ENCODE measurements at places on chromosomes 6 and 20.
A peak's percentile ranks its signal among the peaks of the same experiment; 100 is the strongest.

GRCh38 chr6:55017555-55018300 lies 156.6 kb upstream of the HCRTR2 start:
- no peak for DNase-seq

- peak; percentile 41 for DNase-seq
These were observed 35.7 kb upstream of the ID1 start for GRCh38 chr20:31569163-31570020.

- no peak for DNase-seq
These were observed 179.2 kb upstream of the PROKR2 start for GRCh38 chr20:5495939-5496338.

GRCh38 chr6:170163405-170164170 lies 127.3 kb downstream of the DLL1 start:
- DNase-seq = no peak

GRCh38 chr6:17945111-17945510 lies 42.3 kb downstream of the KIF13A start:
- DNase-seq = no peak

GRCh38 chr6:157017022-157017421 lies 239.8 kb downstream of the ARID1B start:
- DNase-seq = no peak

DNA sequence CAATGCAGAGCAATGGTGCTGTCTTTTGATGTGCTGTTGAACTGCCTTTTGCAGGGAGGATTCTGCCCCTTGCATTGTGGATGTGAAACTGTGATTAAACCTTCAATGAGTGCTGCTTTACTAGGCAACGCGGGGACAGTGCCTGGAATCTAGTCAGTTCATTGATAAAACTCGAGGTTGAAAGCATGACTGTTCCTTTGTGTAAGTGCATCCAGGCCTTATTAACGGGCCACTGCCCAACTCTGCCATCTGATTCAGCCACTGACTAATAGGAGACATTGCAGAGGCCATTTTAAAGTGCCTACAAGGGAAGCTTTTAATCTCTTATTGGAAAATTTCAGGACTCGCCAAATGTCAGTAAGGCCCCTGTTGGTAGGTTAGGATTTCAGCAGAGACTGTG lies 49.3 kb downstream of the SLC35F1 start:
- peak; percentile 20 for DNase-seq

DNA sequence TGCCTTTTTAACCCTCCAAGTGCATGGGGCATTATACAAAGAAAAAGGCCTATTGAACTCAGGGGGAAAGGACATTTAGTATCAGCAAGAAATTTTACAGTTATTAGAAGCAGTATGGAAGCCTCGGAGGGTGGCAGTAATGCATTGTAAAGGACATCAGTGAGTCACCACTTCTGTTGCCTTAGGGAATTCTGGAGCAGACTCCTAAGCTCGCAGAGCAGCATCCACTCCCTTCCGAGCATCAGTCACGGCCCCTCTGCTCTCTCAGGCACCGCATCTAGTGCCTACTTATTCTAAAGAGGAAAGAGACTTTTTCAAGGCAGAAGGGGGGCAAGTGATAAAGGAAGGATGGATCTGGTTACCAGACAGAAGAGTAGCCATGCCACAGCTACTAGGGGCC lies 296.5 kb downstream of the RNGTT start:
- DNase-seq = no peak

DNA sequence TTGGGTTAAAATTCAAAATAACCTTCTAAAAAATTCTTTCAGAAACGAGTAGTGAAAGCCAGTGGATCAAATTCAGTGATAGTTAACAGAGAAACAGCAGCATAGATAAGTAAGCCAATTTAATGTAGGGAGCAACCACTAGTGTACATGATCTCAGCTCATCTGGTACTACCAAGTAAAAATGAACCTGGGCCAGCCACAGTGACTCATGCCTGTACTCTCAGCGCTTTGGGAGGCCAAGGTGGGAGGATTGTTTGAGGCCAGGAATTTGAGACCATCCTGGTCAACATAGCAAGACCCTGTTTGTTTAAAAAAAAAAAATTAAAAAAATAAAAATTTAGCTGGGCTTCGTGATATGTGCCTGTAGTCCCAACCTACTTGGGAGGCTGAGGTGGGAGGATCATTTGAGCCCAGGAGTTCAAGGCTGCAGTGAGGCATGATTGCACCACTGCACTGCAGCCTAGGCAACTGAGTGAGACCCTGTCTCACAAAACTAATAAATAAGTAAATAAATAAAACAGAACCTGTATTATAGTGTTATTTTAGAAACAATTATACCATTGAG lies 32.4 kb downstream of the CBFA2T2 start:
- no peak for DNase-seq

- no peak for DNase-seq
These were observed 458.3 kb upstream of the CITED2 start for GRCh38 chr6:139832493-139833305.

- DNase-seq = no peak
These were observed 12.1 kb upstream of the TAGAP start for GRCh38 chr6:159056899-159057298.

DNA sequence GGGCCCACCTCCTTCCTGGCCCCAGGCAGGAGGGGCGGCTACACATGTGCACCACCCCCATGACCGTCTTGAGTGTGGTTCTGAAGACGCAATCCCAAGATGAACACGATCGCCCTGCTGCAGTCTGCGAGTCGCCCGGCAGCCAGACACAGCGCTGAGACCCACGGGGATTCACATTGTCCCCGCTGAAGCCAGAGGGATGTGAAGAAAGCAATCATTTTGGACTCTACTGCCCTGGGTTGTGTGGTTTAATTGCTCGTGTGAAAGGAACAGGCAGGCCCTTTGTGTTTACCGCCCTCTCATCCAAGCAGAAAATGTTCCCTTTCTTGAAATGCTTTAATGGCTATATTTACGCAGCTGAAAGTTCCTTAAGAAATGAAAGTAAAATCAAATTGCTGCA lies 279.5 kb downstream of the TAF4 start:
- peak; percentile 22 for DNase-seq

DNA sequence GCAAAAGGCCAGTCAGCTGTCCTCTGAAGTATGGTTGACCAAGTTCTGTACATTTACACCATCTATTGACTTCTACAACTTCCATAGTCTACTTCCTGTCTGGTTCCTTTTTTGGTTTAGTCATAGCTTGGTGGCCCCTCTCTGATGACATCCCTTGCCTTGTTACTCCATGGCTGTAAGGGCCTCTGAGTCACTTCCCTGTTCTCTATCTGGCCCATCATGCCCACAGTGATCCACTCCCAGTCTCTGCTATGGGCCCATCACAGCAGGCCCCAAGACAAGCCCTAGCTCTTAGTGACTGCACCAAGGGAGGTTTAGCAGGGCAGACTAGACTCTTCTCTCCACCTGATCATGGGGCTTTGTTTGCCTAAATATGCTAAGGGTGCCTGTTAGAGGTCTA lies 441.6 kb downstream of the HACE1 start:
- DNase-seq = no peak

DNA sequence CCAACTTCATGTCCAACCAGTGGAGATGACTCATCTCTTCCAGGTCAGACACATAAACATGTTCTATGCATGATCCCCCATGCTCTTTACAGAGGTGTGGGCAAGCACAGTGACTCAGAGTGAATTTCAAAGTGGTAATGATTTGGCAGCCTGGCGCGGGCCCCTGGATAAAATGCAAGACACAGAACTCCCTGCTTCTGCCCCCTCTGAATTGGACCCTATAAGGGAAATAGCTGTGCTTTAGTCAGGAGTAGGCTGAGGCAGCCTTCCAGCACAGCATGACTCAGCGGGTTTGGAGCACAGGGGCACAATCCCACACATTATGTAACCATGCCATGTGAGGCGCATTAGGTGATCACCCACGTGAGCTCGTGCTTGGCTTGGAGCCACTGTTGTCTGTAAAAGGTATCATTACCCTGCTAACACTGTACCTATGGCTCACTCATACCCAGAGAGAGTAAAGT lies 127.4 kb downstream of the C6orf118 start:
- DNase-seq = no peak

DNA sequence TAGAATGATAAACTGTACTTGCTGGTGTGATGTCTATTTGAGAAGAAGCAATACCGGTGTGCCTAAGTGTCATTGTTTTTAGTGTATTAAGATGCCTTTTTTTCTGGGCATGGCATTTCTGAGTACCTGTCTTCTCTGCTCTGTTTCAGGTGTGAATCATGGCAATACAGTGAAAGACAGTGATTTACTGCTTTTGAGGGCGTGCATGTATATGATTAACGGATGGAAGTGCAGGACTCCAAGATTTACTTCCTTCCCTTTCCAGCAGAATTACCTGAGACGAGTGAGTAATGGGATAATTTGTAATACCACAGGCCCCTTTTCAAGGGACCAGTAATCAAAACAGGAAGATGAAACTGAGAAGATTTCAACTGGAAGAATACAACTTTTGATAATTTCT lies 315.8 kb downstream of the SOX4 start:
- DNase-seq = no peak

- no peak for DNase-seq
These were observed 17.3 kb downstream of the FKBP1A start for GRCh38 chr20:1375515-1375914.

GRCh38 chr6:127471379-127472255 lies 12.4 kb upstream of the KIAA0408 start:
- no peak for DNase-seq

DNA sequence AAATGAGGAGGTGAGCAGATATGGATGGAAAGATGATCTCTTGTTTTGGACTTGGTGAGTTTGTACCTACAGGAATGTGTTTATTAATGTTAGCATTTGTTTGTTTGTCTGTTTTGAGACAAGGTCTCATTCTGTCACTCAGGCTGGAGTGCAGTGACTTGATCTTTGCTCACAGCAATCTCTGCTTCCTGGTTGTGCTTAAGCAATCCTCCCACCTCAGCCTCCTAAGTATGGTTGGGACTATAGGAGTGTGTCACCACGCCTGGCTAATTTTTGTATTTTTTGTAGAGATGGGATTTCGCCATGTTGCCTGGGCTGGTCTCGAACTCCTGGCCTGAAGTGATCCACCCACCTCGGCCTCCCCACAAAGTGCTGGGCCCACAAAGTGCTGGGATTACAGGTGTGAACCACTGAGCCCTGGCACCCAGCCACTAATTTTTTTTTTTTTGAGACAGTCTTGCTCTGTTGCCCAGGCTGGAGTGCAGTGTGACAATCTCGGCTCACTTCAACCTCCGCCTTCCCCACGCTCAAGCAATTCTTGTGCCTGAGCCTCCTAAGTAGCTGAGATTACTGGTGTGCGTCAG lies 7.1 kb downstream of the CASP8AP2 start:
- DNase-seq = no peak

GRCh38 chr6:157660414-157660813 lies 162.6 kb upstream of the SNX9 start:
- DNase-seq = no peak

DNA sequence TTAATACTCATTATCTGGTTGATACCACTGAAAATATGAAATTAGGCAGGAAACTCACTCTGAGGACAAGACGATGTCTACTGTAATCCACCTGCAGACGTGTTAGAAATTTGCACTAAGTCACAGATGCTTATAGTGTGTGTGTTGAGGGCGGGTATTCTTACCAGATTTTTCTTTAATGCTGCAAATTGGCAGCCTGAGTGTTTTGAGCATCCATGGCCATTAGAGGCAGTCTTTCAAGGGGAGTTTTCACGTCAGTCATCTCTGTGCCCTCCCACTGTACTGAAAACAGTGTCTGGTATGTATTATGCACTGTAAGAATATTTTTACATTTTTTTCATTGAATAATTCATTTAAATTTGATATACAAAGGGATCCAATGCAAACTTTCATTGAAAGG lies 266.5 kb upstream of the QKI start:
- peak; percentile 71 for DNase-seq

- no peak for DNase-seq
These were observed 1.1 kb downstream of the RNASET2 start for GRCh38 chr6:166955121-166955864.

DNA sequence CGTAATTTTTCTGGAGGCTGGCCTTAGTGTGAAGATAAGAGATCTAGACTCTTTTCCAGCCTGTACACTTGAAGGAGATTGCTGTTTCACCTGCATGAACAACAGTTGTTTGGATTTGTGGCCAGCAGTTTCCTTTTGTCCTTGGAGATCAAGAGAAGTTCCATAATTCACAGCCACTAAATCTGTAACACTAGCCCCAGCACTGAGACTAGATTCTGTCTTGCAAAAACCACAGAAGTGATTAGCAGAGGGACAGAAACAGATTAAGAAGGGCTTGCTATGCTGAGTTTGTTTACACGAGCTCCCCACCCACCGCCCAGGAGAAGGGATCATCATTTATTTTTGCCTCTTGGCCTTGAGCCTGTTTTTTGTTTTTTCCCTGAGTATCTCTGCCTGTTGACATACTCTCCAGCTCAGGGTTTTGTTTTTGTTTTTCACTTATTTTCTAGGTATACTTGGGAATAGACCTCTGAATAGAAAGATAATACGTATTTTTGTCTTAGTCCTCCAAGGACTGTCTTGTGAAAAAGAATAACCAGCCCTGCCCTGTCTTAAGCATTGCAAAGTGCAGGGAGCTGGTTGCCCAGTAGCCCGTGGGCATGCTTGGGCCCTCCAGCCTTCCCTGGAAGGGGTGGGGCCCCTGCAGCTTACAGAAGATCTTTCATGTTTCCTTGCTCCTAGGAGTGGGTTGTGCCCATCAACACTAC lies 93.1 kb upstream of the SOX4 start:
- no peak for DNase-seq

GRCh38 chr6:7652957-7653356 lies 63.0 kb downstream of the SNRNP48 start:
- DNase-seq = no peak

DNA sequence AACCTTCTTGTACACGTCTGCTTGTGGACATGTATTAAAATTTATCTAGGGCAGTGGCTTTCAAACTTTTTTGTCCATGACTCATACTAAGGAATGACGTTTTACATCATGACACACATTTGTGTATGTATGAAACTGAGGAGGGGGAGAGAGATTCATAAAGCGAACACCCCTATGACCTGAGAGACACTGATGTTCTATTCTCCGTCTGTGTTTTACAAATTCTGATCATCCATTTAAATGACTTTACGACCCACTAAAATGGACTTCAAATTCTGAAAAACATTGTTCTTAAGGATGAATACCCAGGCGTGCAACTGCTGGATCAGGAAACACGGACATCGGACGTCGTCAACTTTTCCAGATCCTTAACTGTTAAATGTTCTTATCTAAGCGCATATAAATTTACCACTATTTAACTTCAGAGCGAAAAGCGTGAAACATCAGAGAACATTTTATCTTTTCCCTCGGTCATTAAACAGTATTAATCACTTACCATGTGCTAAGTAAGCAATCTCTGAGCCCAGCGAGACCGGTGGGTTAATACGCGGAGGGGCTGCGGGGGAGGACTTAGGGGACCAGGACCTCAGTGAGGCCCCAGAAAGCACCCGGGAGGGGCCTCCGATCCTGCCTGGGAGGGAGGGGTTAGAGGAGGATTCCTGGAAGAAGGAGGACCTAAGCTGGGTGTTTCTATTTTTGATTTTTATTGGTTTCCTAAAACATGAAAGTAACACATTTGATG lies 1.2 kb downstream of the PLAGL1 start:
- no peak for DNase-seq

GRCh38 chr6:54361734-54362133 lies 53.5 kb downstream of the TINAG start:
- DNase-seq = no peak

GRCh38 chr6:89936177-89936576 lies 41.9 kb downstream of the GJA10 start:
- DNase-seq = no peak

Measured in hippocampal formation (tissue), 2 donors.